NCI-H1436 (cell line): ENCODE measurements at places on chromosomes 16 and 17.

GRCh38 chr17:10177913-10178505, 20.4 kb downstream of the GAS7 start:
- DNase-seq = no peak

- no peak for DNase-seq
These were observed 6.3 kb upstream of the TENT4B start for GRCh38 chr16:50146479-50147435.

DNA sequence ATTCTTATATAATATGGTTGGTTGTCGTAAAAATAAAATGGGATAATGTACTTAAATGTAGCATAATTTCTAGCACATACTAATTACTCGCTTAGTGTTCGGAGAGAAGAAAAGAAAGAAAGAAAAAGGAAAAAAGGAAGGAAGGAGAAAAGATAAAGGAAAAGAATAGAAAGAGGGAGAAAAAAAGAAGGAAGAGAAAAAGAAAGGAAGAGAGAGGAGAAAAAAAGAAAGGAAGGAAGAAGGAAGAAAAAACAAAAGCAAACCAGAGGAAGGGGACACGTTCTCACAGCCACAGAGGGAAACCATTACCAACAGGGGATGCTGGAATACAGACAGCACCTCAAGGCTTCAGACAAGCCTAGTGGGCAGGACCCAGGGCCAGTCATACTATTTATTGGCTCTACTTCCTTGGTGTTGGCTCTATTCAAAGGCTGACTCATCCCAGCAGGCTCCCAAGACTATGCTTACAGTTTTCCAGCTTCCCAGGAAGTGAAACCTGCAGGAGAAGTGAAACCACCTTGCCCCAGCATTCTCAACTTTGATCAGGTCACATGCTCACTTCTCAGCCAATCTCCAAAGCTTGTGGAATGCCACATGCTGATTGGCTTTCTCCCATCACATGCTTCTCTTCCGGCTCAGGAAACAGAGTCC, 273.5 kb upstream of the IRX5 start:
- no peak for DNase-seq

- DNase-seq = no peak
These were observed at the start of gene DLX4 for GRCh38 chr17:49969134-49969759. Gene DLX4, plus strand, starts transcription at chr17:49969190. Its CDS starts 279 bp downstream, at chr17:49969469.

GRCh38 chr17:956905-957304, 22.7 kb downstream of the NXN start:
- no peak for DNase-seq

GRCh38 chr17:28113269-28113668, 70.8 kb downstream of the NLK start:
- no peak for DNase-seq

GRCh38 chr17:77681861-77682260, 276.6 kb upstream of the TNRC6C start:
- DNase-seq = no peak

DNA sequence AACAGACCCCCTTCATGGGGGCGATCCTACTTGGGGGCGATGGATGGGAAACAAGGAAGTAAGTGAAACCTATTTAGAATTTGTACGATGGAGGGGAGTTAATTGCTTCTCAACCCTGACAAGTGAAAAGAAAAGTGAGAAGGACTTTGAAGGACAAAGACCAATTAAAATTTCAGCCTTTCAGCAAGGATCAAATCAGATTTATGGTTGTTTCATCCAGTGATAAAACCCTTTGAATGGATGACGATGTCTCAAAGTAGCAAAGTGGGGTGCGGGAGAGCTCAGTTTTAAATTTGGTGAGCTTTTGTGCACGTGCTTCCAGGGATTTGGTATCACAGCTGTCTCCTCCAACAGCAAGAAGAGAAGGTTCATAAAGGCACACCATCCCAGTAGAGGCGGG, 51.7 kb downstream of the CMIP start:
- no peak for DNase-seq
